SK-N-MC (cell line): ENCODE measurements at places on chromosomes 3 and 15.
A peak's percentile ranks its signal among the peaks of the same experiment; 100 is the strongest.

DNA sequence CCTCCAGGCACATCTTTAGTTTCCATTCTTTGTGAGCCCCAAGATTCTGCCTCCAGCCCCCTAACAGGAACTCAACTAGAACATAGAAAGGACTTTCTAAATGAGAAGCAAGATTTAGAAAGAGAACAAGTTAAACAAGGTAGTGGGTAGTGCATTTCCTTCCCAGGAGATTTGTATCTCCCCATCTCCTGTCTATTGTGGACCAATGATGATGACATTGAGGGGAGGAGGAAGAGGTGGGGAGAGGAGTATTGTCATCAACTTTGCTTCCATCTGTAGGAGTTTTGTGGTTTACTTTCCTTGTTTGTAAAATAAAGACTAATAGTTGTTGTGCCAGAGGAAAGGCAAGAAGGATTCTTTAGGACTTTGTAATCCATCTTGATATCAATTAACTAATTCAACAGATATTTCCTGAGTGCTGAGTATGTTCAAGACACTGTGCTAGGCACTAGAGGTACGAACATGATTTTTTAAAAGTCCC, 235.3 kb upstream of the ROPN1 start:
- no peak for DNase-seq

GRCh38 chr3:196097373-196098154, 15.7 kb upstream of the TFRC start:
- no peak for DNase-seq

DNA sequence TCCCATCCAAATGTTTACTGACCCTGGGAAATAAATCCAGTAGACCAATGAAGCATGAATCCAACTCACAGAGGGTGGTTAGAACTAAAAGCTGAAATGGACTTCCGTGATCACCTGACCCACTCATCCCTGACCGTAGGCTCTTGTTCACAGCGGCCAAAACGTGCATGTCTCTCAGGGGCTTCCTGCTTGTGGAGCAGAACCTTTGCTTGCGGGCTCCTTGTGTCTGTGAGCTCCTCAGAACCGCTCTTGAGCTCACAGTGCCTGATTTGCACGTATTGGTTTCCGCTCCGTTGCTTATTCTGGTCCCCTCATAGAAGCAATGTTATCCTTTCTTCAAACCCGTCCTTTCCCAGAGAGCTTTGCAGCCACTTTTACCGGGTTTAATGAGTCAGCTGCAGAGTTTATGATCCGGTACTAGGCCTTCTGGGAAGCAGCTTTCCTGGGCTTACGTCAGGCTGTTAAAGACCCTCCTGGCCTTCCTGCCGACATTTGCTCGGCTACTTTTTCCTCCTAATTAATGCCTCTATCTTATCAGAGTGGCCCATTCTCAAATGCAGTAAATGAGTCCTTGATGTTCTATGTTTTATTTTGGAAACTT, 35.4 kb downstream of the LIPC start:
- no peak for DNase-seq

DNA sequence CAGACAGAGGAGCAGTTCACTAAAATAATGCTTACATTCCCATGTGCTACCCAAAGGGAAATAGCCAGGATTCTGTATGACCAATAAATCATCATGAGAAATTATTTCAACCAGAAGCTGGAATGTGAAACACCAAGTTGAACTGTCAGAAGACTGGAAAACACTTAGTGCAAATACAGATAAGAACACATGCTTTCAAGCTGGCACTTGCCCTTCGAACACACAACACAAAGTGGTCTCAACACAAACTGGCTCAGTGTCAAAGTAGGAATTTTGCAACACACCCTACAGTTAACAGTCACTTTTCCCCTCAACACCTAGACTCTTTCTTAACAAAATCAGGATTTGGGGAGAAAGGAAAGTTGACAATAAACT, 1.3 kb downstream of the FSD2 start:
- no peak for DNase-seq

GRCh38 chr3:103319912-103320311, 885.1 kb downstream of the ZPLD1 start:
- DNase-seq, result no peak

GRCh38 chr15:40367686-40368611, 9.9 kb downstream of the DISP2 start:
- DNase-seq, result no peak

GRCh38 chr3:173943264-173943663, 545.7 kb downstream of the NLGN1 start:
- DNase-seq, result no peak

- no peak for DNase-seq
These were observed 963.7 kb downstream of the PLOD2 start for GRCh38 chr3:145197051-145197820.

- DNase-seq, result no peak
These were observed 47.2 kb downstream of the CCDC12 start for GRCh38 chr3:46929324-46929723.

DNA sequence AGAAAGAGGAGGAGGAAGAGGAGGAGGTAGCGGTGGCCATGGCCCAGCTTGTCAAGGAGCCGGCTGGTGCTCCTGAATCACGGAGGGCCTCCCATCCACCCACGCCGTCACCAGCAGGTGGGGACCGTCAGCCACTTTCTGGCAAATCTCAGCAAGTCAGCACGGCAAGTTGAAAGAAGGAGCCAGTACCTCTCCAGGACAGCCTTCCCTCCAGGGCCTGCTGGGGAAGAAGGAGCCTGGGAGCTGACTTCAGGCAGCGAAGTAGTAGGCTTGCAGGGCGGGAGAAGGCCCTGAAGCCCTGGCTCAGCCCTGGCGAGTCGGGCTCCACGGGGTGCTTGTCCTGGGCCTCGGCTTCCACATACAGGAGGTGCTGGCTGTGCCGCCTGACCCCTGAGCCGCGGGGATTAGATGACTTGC, 99.2 kb upstream of the TRPM1 start:
- no peak for DNase-seq

DNA sequence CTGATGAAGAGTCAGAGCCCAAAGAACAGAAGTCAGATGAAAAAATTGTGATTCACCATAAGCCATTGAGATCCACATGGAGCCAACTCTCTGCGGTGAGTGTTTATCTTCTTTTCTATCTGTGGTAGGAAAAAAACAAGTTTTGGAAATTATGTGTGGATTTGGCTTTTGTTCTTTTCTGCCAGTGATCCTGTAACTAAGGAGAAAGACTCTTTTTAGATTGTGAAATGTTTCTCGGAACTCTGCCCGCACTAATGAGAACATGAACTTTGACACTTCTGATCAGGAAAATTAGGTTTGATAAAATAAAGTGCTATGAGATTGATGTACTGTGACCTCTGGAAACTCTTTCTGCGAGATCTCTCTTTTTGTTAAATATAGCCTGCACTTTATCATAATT, 8.4 kb downstream of the ARHGEF26 start:
- DNase-seq, result no peak

- no peak for DNase-seq
These were observed 53.7 kb upstream of the KY start for GRCh38 chr3:134704556-134704955.

DNA sequence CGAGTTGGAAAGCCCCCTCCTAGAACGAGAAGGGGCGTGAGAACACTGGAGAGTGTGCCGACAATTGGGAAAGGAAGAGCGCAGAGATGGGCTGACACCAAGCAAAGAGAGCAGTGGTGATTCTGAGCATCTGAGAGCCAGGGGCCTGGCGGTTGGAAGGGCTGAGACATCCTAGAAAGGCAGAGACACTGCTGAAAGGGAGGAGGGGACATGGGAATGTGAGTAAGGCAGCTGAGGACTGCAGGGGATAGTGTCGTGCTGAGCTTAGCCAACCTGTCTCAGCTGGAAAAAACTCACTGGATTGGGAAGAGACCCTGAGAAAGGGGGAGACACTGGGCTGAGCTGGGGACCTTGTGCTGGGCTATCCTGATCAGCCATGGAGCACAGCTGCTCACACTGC, 58.1 kb upstream of the SLC6A6 start:
- DNase-seq, result no peak

DNA sequence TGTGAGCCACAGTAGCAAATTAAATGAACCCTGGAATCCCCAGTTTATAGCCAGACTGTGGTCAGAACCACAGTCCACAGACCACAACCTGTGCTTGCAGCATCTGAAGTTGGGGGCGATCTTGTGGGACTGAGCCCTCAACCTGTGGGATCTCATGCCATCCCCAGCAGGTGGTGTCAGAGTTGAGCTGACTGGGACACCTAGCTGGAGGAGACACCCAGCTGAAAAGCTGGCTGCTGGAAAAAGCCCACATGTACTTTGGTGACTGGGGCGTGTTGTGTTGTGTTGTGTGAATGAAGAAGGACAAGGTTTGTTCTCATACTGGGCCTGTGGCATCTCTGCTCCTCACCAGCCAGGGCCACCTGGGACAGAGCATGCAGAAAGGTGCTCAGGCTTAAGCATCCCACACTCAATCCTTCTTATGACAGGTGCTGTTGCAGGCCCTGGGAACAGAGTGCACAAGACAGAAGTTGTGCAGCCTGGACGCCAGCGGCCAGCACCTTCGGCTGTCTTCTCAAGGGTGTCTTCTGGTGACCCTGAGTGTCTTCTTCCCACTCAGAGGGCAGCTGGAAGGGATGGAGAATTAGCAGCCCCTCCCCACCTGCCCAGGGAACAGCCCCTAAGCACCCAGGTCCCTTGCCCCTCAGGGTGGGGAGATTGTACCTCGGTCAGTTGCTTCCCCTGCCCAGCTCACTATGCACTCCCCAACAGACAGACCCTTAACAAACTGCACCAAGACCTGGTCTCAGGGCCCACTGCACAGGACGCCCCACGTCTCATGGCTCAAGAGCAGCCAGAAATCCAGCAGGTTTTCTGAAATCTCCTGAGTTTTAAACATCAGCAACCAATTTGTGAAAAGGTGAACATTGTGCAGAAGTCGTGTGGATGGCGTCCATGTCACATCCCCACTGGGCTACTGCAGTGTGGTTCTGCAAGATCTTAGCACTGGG, 2.2 kb upstream of the UROC1 start:
- DNase-seq, result no peak

- peak; percentile 73 for DNase-seq
These were observed 23.5 kb upstream of the CLN6 start for GRCh38 chr15:68252925-68253534.

DNA sequence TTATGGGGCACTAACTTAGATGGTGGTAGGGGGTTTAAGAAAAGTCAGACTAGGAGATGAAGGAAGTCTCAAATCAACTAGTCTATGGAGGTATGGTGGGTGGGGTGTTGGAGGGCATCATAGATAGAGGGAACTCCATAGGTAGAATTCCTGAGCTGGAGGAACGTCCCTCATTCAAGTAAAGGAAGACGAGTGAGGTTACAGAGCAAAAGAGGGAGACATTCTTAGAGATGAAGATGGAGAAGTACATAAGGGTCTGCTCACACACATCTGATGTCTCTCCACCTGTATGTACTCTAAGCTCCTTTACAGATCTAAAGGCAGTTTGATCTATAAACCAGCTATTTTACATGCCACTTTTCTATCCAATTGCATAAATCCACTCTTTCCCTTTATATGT, 1.4 kb downstream of the PLSCR1 start:
- DNase-seq, result no peak

- no peak for DNase-seq
These were observed 1350.0 kb upstream of the EPHA6 start for GRCh38 chr3:95464346-95464745.

DNA sequence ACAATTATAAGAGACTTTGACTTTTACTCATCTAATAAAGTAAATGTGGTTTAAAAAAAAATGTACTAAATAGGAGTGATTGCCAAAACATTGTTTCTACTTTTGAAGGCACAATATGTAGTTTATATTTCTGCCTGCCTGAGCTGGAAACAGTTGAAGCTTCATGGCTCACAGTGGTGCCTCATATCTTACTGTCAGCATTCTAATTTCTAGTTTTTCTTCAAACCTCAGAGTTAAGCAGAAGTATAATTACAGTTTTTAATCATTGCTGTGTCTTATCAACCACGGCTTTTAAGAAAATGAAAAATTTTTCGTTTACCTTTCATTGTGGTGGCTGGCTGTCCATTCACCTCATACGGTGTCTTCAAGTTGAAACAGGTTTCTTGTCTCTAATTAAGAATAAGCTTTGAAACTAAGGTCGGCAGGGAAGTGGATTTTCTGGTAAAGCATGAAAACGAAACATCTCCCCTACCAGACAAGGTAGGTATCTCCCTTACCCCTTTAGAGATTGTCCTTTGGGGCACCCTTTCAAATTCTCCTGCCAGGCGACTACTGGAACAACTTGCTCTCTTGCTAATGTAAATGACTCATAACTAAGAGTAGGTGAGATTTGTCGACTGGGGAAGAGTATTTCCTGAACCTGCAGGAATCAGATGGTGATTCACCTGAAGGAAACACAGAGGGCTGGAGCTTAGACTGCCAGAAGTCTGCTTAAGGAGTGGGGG, at the start of gene GPR87:
Gene GPR87 (minus strand): TSS at position 554 of the 725 bp plus-strand sequence. CDS start 16,720 bp downstream, outside the sequence.
- DNase-seq, result no peak

DNA sequence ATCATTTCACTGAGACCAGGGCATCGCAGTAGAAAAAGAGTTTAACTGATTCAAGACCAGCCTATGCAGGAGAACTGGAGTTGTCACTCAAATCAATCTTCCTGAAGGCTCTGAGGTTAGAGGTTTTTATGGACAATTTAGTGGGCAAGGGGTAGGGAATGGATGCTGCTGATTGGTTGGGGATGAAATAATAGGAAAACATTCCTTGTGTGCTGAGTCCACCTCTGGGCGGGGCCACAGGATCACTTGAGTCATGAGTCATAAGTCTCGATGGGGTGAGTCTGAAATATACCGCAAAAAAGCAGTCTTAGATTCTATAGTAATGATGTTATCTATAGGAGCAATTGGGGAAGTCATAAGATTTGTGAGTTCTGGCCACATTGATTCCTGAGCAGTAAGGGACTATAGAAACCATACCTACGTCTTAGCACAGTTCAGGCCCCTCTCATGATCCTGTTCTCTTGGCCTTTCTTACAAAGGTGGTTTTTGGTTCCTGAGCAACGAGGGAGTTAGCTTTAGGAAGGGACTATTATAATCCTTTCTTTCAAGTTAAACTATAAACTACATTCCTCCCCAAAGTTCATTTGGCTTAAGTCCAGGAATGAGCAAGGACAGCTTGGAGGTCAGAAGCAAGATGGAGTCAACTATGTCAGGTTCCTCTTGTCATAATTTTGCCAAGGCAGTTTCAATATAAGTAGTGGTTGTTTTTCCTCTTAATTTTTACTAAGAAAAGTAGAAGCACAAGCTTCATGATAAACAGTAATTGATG, 2.7 kb upstream of the OPA1 start:
- no peak for DNase-seq

DNA sequence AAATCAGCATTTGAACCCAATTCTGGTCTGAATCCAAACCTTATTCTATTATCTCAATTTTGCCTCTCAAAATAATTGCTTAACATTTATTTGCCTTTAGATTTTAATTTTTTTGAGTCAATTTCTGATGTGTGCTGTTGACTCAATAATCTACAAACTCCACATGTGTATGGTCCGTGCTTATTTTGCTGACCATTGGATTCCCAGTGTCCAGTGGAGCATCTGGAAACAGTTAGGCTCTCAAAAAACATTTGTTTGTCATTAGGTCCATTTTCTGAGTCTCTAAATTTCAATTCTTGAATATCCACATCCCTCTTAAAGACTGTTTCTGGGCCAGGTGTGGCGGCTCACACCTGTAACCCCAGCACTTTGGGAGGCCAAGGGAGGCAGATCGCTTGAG, 19.2 kb upstream of the MYZAP start:
- no peak for DNase-seq
